ENCODE measurements at places on chromosomes 6 and 20.

DNA sequence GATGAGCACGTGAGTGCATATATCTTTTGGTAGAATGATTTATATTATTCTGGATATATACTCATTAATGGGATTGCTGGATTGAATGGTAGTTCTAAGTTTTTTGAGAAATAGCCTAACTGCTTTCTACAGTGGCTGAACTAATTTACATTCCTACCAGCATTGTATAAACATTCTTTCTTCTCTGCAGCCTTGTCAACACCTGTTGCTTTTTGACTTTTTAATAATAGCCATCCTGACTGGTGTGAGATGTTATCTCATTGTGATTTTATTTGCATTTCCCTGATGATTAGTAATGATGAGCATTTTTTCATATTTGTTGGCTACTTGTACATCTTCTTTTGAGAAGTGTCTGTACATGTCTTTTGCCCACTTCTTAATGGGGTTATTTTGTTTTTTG, 116.3 kb downstream of the ADTRP start:
- DNase-seq = no peak

DNA sequence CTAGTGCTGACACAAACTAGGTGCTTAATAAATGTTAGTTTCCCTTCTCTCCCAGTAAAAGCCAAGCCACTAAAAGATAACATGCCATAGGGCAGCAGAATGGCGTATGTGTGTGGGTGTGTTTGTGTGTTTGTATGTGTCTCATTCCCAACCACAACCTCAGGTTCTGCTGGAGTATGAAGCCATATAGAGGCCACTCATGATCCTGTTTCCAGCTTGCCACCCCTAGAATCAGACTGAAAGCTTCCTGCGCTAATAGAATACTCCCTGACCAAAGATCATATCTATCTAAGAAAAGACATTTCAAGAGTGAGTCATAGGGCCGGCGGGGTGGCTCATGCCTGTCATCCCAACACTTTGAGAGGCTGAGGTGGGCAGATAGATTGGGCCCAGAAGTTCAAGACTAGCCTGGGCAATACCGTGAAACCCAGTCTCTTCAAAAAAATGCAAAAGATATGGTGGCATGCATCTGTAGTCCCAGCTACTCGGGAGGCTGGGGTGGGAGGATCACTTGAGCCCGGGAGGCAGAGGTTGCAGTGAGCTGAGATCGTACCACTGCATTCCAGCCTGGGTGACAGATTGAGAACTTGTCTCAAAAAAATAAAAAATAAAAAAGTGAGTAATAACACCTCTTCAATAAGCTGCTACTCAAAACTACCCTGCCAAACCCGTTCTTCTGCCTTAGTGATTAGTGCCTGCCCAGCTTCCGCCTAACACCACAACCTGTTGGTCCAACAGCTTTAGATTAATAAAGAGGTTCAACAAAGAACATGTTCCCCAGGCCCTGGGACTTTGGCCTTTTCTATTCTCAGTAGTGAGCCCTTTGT, 11.8 kb upstream of the SNRPC start:
- no peak for DNase-seq

GRCh38 chr6:76490456-76490855, 418.0 kb upstream of the IMPG1 start:
- DNase-seq = no peak

DNA sequence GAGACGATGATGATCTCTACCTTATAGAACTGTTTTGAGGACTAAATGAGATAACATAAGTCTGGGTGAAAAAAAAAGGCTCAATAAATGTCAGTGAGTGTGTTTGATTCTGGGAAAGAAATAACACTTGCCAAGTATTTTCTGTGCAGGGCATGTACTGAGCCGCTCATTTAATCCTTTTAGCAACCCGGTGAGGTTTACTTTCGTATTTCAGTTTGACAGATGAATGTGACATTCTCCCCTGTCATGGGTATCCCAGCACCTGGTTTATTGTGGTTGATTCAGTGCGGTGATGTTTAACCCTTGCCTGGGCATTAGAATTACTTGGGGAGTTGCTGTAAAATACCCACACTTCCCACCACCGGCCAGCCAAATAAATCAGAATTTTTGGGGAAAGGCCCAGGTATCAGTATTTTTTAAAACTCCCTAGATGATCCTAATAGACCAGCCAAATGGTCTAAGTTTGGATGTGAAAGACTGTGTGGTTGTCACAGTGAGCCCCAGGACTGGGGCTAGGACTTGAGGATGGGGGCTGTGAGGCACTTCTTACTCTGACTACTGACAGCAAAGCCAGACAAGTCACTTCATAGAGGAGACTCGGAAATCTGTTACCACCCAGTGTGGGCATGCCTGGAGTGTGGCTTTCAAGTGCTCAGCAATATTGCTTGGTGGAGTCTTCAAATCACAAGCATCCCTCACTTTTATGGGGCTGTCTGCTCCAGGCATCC, 100.2 kb upstream of the KCNG1 start:
- no peak for DNase-seq

- DNase-seq = no peak
Observed at GRCh38 chr20:53692465-53693067, 98.9 kb upstream of the ZNF217 start.

DNA sequence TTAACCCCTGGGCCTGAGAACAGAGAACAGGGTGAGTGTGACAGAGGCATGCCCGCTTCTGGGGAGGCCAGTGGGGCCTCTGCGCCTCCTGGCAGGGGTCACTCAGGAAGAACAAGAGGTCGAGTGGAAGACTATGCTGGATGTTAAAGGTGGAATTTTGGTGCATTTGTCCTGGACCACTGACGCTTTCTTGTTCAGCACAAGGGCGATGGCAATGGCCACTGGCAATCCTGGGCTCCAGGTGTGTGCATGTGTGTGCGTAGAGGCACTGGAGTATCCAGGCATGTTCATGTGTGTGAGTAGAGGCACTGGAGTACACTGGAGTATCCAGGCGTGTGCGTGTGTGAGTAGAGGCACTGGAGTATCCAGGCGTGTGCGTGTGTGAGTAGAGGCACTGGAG, 23.5 kb upstream of the NPBWR2 start:
- no peak for DNase-seq

GRCh38 chr6:124487623-124488431, 474.4 kb upstream of the RNF217 start:
- DNase-seq = no peak

GRCh38 chr6:85062884-85063283, 298.5 kb upstream of the TBX18 start:
- no peak for DNase-seq

DNA sequence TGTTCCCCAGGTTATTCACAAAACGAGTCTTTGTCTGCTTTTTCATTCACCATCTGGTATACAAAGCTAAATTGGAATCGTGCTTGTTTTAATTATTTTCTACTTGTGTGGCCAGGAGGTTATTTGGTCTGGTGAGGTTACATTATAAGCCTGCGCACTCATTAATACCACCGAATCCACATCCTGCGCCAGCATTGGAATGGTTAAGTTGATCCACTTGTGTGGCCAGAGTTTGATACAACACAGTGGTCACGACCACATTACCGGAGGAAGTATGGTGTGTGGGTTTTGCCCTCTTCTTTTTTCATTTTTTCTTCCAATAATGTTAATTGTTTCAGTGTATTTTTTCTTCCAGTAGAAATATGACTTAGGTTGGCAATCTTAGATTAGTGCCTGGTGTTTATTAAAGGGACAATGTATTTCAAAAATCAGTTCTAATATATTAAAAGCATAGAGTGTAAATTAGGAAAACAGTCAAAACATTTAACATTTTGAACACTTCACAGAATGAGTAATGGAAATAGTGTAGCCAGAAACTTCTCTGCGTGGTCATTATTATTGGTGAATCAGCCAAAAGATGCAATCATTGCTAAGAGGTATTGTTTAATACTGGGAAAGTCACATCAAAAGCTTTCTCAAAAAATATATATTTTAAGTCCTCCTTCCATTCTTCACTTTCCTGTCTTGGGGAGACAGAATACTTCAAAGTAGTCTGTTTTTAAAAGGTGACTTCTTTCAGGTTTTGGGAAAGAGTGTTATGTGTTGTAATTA, 84.5 kb downstream of the JARID2 start:
- no peak for DNase-seq

DNA sequence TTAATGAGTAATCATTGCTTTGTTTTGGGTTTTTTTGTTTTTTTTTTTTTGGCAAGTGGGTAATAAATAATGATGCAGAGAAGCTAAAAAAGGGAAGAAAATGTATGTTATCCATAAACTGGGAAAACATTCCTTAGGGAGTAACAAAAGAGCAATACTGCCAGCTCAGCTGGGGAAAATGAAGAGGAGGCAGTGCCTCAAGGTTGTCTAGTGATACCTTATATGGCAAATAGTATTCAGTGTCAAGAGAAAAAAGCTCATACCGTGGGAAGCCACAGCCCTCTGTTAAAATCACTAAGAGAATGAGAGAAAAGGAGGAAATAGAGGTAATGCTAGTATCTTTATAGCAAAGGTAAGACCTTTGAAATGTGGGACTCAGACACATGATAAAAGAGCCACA, 47.1 kb upstream of the SMLR1 start:
- DNase-seq = no peak

- DNase-seq = no peak
Observed at GRCh38 chr6:135703621-135704020, 147.9 kb upstream of the PDE7B start.

DNA sequence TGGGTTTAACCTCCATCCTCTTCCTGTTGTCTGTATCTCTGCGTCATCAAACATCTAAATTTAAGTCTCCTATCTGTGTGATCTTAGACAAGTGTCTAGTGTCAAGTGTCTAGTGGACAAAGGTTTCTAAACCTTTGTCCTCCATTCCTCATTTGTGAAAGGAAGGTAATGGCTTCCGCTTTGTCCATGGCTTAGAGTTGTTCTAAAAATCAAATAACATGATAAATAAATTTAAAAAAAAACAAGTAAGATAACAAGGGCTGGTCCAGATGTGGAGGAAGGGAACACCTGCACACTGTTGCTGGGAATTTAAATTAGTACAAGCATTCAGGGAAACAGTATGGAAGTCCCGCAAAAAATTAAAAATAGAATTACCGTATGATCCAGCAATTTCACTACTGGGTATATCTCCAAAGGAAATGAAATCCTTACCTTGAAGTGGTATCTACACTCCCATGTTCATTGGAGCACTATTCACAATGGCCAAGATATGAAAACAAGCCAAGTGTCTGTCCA, 17.6 kb upstream of the SERPINB1 start:
- no peak for DNase-seq

GRCh38 chr6:31869343-31869742, 6.7 kb upstream of the NEU1 start:
- no peak for DNase-seq

DNA sequence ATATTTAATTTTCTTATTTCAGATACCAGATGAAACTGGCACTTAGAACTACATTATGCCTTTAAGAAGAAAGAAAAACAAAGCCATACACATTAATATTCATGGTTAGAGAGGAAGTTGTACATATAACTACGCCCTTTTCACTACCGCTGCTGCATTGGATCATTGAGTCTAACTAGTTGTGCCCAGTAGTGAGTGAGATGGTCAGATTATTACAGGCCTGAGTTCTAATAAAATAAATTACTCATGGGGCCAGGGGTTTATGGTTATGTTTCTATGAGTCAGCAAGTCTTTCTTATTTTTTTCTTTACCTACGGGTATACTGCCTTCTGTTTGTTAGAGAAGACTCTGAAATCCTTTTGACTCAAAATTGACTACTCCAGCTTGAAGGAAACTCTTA, 11.5 kb downstream of the RIOK1 start:
- DNase-seq = no peak

DNA sequence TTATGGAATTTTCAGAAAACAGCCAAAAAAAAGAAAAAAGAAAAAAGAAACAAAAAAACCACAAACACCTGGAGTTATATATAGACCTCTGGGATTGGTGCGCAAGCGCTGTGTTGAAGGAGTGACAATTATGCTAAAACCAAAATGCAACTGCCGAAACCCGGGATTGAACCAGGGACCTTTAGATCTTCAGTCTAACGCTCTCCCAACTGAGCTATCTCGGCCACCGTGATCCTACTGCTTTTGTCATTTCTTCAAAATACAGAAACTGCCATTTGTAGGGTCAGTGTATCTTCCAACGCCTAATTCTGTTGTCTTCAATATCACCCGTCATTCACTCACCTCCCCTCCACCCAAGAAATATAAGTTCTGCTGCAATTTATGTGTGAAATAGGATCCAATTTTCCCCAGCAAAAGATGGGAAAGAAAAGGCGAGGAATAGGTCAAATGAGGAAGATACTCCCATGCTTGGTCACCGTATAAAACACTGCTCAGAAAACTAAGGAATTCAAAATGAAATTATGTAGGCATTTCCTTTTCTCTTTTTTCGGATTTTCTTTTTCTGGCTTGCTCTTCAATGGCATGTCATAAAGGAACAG, 116.0 kb downstream of the TRIM27 start:
- DNase-seq = no peak

- no peak for DNase-seq
Observed at GRCh38 chr6:150290429-150290828, 78.4 kb upstream of the IYD start.

- DNase-seq = no peak
Observed at GRCh38 chr6:116352515-116353471, 18.0 kb upstream of the DSE start.

DNA sequence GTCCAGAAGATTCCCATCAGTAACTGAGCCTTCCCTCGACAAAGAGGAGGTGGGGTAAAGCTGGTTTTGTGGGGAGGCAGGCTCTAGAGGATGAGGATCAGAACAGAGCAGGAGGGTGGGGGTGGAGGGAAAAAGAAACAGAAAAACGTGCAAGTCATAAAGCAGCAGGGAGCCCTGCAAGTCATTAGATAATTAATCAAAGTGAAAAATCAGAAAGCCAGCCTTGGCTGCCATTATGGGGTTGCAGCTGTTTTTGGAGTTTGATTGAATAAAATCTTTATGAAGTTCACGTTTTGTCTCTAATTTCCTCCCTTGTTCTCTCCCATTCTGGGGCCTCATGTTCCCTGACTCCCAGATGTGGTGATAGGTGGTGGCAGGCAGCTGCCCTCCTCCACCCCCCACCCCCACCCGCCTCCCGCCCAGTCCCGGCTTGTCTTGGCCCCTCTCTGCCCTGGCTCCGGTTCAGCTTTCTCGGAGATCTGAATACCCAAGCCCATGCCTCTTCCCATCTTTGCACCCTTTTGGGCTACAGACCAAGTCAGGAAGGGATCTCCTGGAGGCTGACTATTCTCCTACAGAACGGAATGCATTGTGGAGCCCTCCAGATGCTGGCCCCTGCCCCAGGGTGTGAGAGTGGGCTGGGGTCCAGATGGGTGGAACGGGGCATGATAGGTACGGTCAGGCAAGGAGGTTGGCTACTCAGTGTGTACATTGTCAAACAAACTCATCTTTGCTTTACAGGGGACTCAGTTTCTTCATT, 141.8 kb downstream of the CDC5L start:
- no peak for DNase-seq

GRCh38 chr6:125781314-125781868, 9.4 kb upstream of the NCOA7 start:
- no peak for DNase-seq

Data from T-cell (primary cell).